Hematopoietic multipotent progenitor cell (in vitro differentiated cells): ENCODE measurements at places on chromosomes 7 and 10. TPM values are rescaled to one million over a fixed set of nuclear protein-coding genes. Genes with fewer than 3 reads are reported as not detected.

The HOXA3 gene
- 14.3 TPM for total RNA-seq

DNA sequence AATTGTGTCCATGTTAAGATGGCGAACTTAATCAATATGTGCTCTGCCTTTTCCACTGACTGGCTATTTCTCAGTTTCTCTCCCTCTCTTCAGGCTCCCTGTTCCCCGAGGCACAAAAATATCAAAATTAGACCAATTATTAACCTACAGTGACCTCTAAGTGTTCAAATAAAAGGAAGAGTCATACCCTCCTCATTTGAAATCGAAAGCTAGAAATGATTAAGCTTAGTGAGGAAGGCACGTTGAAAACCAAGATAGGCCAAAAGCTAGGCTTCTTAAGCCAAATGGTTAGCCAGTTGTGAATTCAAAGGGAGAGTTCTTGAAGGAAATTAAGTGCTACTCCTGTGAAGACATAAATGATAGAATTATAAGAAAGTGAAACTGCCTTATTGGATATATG lies 81.1 kb upstream of the MBL2 start:
- no peak for DNase-seq

GRCh38 chr10:34575882-34576281 lies 239.2 kb downstream of the PARD3 start:
- DNase-seq = no peak

DNA sequence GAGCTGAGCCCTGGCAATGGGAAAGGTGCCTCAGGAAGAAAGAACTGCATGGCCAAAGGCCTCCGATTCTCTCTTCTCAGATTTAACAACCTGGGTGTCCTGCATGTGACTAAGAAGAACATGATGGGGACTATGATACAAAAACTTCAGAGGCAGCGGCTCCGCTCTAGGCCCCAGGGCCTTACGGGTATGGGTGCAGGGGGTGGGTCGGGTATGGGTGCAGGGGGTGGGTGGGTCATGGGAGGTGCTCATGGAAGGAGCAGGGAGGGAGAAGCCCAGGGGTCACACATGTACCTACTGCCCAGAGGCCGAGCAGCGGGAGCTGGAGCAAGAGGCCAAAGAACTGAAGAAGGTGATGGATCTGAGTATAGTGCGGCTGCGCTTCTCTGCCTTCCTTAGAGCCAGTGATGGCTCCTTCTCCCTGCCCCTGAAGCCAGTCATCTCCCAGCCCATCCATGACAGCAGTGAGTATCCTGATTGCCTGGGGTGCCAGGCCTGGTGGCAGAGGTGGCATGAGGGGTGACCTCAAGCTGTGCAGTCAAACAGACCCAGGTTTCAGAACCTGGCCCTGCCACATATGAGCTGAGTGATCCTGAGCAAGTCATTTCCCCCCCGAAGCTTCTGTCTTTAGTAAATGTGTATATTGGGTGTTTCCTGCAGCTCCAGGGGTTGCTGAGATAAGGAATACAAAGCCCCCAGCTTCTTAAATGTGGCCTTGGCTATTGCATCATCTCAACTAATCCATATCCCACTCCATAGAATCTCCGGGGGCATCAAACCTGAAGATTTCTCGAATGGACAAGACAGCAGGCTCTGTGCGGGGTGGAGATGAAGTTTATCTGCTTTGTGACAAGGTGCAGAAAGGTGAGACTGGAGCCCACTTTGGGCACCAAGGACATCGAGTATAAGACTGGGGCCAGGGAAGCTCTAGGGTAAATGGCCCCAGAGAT lies 2.0 kb downstream of the NFKB2 start:
- no peak for DNase-seq

The STAG3 gene
- 0.81 TPM for total RNA-seq

The PTPN20 gene
- total RNA-seq = 1.6 TPM

- no peak for DNase-seq
Observed at GRCh38 chr10:86821388-86821999, 65.1 kb downstream of the BMPR1A start.

DNA sequence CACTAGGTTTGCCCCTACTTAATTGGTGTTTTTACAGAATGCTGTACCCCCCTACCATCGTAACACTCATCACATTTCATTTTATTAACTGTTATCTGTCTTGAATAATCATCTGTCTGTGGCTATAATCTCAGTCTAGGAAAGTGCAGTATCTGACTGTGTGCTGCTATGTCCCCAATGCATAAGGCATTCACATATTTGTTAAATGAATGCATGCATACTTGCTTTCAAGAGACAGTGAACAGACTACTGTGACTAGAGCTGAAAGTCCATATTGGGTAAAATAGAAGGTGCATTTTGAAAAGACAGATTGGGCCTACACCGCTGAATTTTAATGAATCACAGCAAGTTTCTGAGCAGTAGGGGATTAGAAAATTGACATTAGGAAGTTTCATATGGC lies 112.3 kb downstream of the ARHGAP12 start:
- DNase-seq = no peak
